ENCODE measurements at places on chromosomes 1 and 21.

- DNase-seq, result no peak
Measured at GRCh38 chr1:97423403-97423802, 497.4 kb downstream of the DPYD start.

DNA sequence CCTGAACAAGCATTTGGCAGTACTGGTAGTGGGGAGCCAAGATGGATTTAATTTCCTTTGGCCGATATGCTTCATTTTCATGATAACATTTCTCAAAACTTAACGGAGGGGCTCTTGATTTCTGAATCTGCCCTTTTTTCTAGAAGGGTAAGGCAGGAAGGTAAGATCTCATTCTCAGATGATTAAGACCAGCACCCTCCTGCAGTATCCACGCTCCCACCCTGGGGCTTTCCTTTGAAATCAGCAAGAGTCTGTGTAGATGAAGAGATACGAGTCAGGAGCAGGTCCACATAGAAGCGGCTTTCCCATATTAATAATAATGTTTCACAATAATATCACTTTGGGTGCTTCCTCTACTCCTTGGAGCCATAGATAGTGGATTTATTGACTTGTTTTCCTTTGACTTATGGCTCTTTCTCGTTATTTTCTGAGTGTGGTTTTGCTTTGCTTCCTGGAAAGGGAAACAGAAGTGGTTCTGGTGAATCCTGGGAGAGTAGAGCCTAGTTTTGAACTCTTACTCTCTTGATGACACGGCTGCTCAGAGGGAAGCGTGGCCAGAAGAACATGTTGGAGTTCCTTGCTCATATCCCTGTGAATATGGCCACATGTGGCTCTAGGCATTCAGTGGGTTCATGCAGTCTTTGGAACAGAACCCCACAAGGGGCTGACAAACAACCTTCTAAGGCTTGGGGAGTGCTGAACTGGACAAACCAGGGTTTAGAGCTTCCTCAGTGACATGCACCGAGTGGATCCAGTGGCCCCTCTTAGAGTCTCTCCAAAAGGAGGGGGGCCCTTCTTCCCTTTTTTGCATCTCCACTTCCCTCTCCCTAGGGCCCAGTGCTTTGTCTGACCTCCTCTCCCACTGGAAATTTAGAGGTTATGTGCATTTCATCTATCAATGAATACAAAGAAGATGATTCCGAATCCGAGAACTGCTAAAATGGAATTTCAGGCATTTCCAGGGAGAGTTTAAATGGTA is 195.7 kb downstream of the DYRK1A start:
- no peak for DNase-seq

DNA sequence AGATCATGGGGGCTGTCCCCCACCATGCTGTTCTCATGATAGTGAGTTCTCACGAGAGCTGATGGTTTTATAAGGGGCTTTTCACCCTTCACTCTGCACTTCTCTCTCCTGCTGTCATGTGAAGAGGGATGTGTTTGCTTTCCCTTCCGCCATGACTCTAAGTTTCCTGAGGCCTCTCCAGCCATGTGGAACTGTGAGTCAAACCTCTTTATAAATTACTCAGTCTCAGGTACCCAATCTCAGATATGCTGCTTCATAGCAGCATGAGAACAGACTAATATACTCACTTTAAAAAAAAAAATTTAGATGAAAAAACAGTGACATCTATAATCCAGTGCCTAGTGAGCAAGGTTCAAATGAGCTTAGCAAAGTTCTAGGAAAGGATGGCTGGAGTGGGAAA is 135.1 kb upstream of the RAB4A start:
- DNase-seq, result no peak

- DNase-seq, result no peak
Measured at GRCh38 chr1:164771041-164771618, 212.1 kb downstream of the PBX1 start.

DNA sequence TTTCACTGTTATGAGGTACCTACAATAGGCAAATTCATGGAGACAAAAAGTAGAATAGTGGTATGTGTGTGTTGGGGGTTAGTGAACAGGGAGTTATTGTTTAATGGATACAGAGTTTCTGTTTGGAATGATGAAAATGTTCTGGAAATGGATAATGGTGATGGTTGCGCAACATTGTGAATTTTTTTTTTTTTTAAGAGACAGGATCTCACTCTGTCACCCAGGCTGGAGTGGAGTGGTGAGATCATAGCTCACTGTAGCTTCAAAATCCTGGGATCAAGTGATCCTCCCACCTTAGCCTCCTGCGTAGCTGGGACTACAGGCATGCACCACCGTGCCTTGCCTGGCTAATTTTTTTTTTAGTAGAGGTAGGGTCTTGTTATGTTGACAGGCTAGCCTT is 34.5 kb upstream of the TRABD2B start:
- DNase-seq, result no peak
